CD8-positive, alpha-beta T cell (primary cell): ENCODE measurements at places on chromosomes 3 and 15.

DNA sequence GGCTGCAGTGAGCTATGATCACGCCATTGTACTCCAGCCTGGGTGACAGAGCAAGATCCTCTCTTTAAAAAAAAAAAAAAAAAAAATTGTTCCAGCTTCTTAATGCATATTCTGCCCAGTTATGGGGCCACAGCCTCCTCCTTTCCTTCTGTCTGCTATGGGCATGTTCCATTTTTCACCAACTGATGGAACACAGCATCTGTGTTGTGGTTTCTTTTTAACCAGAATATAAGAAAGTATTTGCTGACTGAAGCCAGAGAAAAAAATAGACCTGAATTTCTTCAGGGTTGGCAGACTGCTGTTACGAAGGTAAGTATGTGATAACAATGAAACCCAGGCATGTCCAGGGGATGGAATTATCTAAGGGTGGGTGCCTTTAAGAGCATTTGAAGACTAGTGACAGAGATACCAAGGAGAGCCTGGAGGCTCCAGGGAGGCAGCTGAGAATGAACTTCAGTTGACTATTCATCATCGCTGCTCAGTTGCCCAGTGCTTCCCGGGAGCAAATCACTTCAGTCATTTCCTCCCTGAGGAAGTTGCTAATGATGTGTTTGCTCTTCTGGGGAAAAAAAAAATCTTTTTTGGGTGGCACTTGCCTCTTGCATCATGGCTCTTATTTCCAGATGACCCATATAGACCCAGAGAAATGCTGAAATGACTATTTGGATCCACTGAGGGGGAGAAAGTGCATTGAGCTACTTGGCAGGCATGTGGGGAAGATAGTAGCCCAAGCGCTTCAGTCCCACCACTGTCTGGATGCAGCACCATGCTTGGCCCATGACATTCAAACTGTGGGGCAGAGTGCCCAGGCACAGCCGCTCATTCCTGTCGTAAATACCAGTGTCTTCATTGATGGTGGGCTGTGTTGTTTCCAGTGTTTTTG, 14.5 kb downstream of the NCBP2 start:
- no peak for DNase-seq

- DNase-seq = no peak
Observed at GRCh38 chr3:113193288-113193687, 18.1 kb upstream of the BOC start.

- no peak for DNase-seq
Observed at GRCh38 chr3:52636673-52637072, 49.0 kb downstream of the PBRM1 start.

DNA sequence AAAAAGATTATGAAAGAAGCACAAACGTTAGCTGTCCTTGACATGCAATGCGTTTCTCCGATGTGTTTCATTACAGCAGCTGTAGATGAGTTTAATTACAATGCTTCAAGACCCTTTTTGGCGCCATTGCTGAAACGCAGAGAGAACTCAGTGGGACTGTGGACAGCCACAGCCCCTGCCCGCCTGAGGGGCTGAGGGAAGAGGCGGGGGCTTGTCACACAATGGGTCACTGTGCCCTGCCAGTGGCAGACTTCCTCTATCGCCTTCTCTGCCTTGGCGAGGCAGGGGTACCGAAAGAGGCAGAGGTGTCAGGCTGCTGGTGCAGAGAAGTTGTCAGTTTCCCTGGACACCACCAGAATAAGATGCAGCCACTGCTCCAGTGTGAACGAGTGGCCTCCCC, 252.0 kb downstream of the NR2F2 start:
- DNase-seq = no peak

DNA sequence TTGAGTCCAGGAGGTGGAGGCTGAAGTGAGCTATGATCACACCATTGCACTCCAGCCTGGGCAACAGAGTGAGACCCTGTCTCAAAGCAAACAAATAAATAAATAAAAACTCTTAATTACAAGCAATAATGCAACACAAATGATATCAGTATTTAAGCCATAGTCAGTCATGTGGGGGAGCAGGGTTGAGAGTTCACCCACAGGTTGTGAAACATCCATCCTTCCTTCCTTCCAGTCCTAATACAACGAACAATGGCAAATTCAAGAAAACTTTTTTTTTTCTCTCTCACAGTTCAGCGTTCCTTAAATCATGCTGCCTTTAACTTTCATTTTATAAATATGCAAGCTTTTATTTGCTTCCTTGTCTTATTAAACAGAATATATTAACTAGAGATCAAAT, 24.1 kb downstream of the ZNF592 start:
- DNase-seq = no peak
